ENCODE measurements at places on chromosomes 3 and 15. TPM values are rescaled to one million over a fixed set of nuclear protein-coding genes. Genes with fewer than 3 reads are reported as not detected.

The DUOXA1 gene
- polyA plus RNA-seq = not detected

The XCR1 gene
- polyA plus RNA-seq = 0.08 TPM

The ERC2 gene
- polyA plus RNA-seq = not detected

The TARS3 gene
- 2.5 TPM for polyA plus RNA-seq

The INAFM2 gene
- polyA plus RNA-seq = 4.0 TPM

The RTP1 gene
- not detected for polyA plus RNA-seq

The STIMATE gene
- 23.1 TPM for polyA plus RNA-seq
